ENCODE measurements at places on chromosomes 2 and 18. TPM values are rescaled to one million over a fixed set of nuclear protein-coding genes. Genes with fewer than 3 reads are reported as not detected.

SCYGR2 gene
- not detected for total RNA-seq

KIF5C gene
- 13.5 TPM for total RNA-seq

ZC3H6 gene
- total RNA-seq, result 15.3 TPM

DOCK10 gene
- 196 TPM for total RNA-seq

CRYBA2 gene
- total RNA-seq, result not detected

GPR45 gene
- total RNA-seq, result not detected

GKN1 gene
- total RNA-seq, result not detected

MGAT4A gene
- 67.5 TPM for total RNA-seq

MROH2A gene
- not detected for total RNA-seq

RNU2-63P gene
- total RNA-seq, result 1.7 TPM

GPR39 gene
- total RNA-seq, result not detected

RFTN2 gene
- total RNA-seq, result not detected

Data from activated CD4-positive, alpha-beta T cell treated with anti-CD3 and anti-CD28 coated beads for 36 hours (primary cell).